Stimulated activated CD4-positive, alpha-beta T cell treated with anti-CD3 and anti-CD28 coated beads, TNF-alpha, amount 100 ng/mL, for 48 hours (primary cell): ENCODE measurements at places on chromosomes 16 and 17.
A peak's percentile ranks its signal among the peaks of the same experiment; 100 is the strongest.

DNA sequence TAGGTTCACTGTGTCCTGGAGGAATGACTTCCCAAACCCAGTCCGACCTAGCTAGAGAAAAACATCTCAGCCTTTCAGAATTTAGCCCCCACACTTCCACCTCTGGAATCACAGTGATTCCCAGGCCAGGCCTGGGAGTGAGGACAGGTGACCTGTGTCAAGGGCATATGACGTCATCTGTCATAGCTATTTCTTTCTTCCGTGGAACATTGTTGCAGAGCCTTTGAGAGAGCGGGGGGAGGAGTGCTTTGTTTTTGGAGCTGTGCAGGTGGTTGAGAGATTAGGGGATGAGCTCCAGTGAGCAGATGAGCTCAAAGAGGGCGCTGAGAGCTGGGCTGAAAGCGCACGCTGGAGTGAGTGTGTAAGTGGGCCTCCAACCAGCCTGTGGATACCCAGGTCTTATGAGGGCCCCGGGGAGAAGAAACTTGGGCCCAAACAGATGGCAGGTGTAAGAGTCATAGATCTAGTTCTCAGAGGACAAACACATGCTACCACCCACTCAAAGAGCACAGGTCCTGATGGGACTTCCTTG is 344.8 kb downstream of the SNX29 start:
- DNase-seq = no peak

DNA sequence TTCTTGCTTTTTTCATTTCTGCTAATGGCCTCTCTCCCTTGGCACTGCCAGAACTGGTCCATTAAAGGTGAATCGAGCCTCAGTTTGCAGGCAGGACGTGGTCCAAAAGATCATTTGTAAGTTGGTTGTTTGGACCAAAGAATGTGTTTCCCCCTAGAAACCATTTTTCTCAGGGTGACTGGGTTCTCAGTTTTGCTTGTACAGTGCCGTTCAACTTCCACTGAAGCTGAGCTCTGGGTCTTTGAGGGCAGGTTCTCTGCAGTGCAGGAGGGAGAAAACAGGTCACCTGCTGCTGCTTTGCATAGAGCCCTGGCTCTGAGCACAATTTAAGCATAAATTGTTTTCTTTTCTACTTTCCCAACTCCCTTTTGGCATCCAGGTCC is 9.0 kb upstream of the AMZ2 start:
- no peak for DNase-seq

GRCh38 chr16:85642762-85643358 is 29.7 kb downstream of the GSE1 start:
- DNase-seq = no peak

- no peak for DNase-seq
Observed at GRCh38 chr16:81492965-81493754, 48.6 kb downstream of the CMIP start.

GRCh38 chr17:79923974-79924638 is 84.9 kb upstream of the CBX4 start:
- DNase-seq = peak; percentile 37

- no peak for DNase-seq
Observed at GRCh38 chr17:20926532-20926931, 116.3 kb downstream of the USP22 start.

- no peak for DNase-seq
Observed at GRCh38 chr17:32536736-32537643, 50.2 kb downstream of the CDK5R1 start.

- no peak for DNase-seq
Observed at GRCh38 chr16:50804290-50804907, 62.5 kb downstream of the CYLD start.

- no peak for DNase-seq
Observed at GRCh38 chr17:9917801-9918200, 12.7 kb upstream of the RCVRN start.

DNA sequence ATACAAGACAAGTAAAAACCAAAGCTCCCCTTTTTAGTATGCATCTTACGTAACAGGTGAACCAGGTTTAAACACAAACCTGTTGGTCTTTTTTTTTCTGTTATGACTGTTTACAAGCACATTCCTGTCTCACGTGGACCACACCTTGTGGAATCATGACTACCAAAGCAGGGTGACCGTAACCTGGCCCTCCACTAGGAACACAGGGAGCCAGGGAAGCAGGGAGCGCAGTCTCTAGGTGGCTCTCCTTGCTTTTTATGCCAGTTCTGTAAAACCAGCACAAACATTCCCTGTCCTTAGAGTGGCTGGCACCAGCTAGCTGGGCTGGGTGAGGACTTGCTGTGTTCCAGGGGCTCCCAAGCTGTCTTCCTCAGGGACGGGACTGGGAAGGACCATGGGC is 44.1 kb downstream of the DDX19A start:
- DNase-seq = no peak

DNA sequence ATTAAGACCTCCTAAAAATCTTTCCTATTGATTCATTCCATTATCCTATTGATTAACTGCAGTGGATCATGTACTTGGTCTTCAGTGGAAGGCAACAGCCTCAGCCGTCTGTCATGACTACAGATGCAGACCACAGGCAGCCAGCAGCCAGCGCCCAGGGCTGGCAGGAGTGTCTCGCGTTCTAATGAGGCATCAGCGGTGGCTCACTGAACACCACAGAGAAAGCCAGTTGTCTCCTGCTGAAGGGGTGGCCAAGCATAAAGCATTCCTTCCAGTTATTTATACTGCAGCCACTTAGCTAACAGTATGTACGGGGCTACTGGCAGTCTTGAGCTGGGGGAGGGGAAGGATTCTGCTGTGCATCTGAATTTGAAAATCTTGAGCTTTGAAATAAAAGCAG is 214.3 kb downstream of the IRX3 start:
- DNase-seq = no peak

- DNase-seq = no peak
Observed at GRCh38 chr17:39175695-39176093, 9.7 kb upstream of the ARL5C start.

DNA sequence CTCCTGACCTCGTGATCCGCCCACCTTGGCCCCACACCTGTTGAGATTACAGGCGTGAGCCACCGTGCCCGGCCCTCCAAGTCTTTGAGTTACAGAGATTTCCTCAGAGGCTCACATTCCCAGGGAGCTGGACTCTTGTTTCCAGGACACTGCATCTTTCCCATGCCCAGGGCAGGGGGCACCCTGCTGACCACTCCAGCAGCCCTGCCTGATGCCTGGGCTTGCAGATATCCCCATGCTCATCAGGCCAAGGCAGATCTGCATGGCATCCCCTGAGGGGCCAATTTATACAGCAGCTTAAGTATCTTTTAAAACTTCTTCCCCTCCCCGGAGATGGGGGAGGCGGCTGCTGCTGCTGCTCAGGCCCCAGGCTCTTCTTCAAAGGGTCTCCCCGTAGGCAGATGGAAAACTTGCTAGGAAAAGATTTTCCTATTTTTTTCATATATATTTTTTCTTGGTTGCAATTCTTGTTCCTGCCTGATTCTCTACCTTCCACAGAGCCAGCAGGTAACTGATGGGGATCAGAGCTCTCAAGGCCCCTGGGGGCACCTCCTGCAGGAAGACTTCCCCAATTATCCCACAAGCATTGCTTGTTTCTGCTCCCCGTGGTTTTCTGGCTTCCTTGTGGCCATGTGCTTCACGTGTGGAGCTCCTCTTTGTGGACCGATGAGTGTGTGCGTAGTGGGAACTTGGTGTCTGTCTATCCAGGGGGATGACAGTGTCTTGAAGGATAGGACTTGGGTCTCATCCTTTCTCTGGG is 102.2 kb upstream of the SDK2 start:
- DNase-seq = no peak

DNA sequence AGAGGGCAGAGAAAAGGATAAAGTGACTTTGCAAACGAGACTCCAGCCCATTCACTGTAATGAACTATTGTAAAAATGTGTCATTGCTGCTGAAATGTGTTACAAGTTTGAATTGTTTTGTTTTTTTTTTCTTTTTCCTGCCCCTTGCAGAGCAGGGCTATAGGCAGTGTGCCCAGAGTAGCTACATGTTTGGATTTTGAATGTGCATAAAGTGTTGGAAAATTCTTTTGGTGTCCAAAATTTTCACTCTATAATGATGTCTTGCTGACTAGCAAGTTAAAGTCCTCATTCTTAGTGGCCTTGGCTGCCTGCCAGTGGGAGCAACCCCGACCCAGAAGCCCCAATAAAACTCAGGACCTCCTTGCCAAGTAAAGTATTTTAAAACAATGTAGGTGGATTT is 66.5 kb downstream of the IGF2BP1 start:
- DNase-seq = no peak

DNA sequence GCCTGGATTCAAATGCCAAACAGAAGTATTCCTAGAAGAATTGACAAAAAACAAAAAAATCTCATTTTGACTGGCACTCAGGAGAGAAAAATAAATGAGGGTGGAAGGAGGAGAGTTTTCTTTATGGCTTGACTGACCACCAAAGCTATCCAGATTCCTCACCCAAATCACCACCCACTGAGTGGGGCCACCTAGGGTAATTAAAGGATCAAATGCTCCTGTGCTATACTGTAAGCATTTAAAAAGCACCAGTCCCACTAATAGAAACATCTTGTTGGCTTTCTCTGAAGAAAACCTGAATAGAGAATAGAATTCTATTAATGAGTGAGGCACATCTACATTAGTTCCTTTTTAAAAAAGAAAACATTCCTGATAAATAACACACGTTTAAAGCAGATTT is 163.3 kb downstream of the ANKFN1 start:
- DNase-seq = no peak

DNA sequence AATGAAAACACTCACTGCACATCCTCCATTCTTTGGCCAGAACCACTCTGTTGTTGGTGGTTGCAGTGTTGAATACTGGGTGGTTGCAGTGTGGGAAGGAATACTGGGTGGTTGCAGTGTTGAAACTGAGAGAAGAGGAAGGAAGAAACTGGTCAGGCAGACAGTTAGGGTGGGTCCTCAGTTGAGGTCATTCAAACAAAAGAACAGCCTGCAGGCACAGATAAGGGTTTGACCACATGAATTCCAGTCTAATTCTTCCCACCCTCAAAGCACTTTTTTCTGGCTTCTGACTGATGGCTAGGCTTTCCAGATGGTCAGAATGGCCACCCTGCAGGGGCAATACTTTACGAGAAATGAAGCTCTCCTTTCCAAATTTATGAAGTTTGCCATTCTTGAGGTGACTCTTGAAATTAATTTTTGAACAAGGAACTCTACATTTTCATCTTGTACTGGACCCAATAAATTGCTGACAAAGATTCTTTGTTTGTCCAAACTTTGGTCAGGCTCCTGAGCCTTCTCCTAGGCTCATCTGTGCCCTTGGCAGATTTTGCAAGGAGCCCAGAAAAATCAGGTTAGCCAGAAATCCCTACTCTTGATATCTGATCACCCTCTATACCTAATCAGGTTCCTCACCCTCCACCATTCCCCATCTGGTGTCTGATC is 596.6 kb upstream of the CDH5 start:
- DNase-seq = no peak

DNA sequence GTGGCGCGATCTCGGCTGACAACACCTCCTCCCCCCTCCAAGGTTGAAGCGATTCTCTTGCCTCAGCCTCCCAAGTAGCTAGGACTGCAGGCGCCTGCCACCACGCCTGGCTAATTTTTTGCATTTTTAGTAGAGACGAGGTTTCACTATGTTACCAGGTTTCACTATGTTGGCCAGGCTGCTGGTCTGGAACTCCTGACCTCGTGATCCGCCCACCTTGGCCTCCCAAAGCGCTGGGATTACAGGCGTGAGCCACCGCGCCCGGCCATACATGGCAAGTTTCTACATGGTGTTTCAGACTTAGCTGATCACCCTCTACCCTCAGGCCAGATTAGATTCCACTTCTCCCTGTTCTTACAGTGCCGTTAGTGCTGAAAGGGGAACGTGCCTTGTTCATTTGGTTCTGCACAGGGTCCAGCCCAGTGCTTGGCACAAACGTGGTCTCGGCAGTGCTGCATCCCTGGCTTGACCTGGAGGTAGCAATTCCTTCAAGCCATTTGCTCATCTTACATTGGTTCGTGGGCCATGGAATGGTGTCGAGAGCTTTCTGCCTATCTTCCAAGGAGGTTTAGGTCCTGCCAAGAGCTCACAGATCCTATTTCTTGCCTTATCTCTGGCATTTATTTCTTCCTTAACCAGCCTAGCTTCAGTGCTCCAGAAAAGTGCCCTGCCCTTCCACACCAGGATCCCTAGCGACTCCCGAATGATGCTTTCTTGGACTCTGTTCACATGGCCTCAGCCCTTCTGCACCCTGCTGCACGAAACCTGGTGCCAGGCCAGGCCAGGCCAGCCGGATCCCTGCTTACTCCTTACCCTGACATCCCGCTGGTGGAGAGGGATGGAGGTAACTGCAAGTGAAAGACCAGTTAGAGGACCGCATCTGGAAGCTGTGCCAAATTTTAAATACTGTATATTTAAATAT is 14.8 kb upstream of the AURKB start:
- DNase-seq = no peak
